ENCODE measurements at places on chromosomes 4 and X.

DNA sequence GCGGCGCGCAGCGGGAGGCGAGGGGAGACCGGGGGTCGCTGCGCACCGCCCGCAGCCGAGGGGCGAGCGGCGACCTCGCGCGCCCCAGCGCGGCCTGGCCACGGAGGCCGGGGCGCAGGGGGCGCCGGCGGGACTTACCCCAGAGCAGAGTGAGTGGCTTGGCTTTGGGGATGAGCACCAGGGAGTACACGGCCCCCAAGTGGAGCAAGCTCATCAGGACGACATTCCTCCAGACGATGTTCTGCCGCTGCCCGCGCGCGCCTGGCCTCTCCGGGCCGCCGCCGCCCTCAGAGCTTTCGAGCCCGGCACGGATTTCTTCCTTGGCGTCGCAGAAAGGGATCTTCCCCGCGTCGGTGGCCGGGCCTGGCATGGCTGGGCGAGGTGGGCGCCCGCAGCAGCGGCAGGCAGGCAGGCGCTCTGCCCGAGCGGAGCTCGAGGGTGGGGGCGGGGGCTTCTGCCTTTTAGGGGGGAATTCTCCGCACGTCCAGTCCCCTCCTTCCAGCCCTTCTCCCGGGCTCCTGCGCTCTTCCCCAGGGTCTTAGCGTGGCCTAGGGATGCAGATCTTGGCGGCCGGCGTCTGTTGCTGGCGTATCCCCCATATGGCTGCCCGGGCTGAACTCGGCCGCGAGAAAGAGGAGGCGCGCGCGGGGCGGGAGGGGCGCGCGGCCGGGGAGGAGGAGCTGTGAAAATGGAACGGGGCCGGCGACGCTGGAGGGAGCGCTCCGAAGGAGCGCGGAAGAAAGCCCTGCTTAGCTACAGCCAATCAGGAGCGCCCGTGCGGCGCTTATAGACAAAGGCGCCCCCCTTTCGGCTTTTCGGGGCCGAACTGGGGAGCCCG lies at the start of gene SCD5:
Gene SCD5, minus strand, starts transcription at position 629 of the 838 bp plus-strand sequence. Its CDS starts 259 bp downstream, at position 370.
- DNase-seq = peak; percentile 73

- DNase-seq = no peak
Measured at GRCh38 chr4:155546451-155546850, 120.2 kb upstream of the GUCY1A1 start.

DNA sequence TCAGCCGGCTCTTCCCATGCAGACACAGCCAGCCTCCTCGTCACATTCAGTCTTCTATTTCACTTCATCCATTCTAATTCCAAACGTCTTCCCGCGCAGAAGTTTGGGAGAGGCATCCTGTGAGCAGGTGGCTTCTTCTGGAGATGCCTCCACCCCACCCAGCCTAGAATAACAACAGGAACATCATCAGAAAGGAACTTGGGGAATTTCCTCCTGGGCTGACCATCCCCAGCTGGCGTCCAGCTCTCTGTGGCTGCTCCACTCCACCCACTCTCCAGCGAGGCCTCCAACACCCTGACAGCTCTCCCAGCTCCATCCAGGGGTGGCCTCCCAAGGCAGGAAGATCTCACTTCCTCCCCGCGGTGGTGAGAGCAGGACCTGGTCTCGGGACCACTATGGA lies 5.5 kb upstream of the C4orf50 start:
- no peak for DNase-seq

DNA sequence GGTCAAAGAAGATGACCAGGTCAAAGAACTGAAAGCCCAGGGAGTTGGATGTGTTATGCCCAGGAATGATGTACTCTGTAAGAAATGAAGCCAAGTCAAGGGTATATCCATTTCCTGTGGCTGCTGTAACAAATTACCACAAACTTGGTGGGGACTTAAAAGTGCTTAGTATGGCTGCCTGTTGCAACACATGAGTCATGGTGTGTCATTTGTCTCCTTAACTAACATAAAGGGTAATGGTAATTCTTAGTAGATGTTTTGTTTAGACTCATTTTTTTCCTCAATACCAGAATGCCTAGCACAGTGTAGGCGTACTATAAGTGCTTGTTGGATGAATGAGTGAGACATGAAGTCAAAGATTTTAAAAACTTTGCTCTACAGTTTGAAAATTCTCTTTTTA lies 45.7 kb downstream of the SYTL5 start:
- peak; percentile 37 for DNase-seq

GRCh38 chr4:67963356-67963755 lies at the start of gene TMPRSS11A:
Gene TMPRSS11A (minus strand): TSS chr4:67963493. CDS start chr4:67963393, 100 bp downstream.
- no peak for DNase-seq

GRCh38 chr4:14566518-14566917 lies 435.8 kb upstream of the CPEB2 start:
- no peak for DNase-seq

DNA sequence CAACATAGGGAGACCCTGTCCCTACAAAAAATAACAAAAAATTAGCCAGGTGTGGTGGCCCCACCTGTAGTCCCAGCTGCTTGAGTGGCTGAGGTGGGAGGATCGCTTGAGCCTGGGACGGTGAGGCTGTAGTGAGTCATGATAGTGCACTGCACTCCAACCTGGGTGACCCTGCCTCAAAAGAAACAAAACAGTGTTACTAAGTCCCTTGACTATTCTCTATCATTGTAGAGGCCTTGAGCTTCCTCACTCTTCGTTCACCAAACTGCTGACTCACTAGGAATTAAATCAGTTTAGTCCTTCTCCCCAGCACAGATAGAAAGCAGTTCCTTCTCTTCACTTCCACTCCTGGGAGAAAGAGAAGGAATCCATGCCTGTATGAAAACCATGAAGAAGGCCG lies 14.5 kb downstream of the CDS1 start:
- peak; percentile 38 for DNase-seq

DNA sequence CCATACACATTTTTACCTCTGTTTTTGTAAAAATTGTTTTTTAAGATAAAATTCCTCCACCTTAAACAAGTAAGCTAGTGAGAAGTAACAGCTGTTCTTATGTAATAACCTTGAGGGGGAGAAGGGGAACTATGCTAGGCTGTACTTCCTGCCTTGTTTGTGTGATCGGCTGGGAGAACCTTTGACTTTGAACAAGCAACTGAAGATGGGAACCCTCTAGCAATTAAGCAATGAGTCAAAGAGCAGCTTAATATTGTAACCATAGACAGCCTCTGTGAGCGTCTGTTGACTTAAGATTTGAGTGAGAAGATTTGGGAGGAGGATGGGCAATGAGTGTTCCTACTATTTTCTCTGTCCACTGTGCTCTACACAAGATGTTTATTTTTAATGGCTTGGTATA lies 135.1 kb downstream of the SCLT1 start:
- no peak for DNase-seq

GRCh38 chrX:121864561-121864960 lies 817.2 kb downstream of the GLUD2 start:
- DNase-seq = no peak

- DNase-seq = peak; percentile 87
Measured at GRCh38 chr4:38565271-38566199, 98.5 kb upstream of the KLF3 start.

GRCh38 chrX:44183329-44183728 lies 160.1 kb downstream of the EFHC2 start:
- DNase-seq = no peak

GRCh38 chr4:8108261-8108660 lies 50.4 kb downstream of the ABLIM2 start:
- DNase-seq = no peak

GRCh38 chrX:154542723-154543424 lies 3.8 kb downstream of the G6PD start:
- DNase-seq = no peak

DNA sequence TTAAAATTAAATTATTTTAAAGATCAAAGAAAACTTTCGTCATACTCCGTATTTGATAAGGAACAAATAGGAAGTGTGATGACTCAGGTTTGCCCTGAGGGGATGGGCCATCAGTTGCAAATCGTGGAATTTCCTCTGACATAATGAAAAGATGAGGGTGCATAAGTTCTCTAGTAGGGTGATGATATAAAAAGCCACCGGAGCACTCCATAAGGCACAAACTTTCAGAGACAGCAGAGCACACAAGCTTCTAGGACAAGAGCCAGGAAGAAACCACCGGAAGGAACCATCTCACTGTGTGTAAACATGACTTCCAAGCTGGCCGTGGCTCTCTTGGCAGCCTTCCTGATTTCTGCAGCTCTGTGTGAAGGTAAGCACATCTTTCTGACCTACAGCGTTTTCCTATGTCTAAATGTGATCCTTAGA lies at the start of gene CXCL8:
Gene CXCL8, plus strand, starts transcription at position 217 of the 426 bp plus-strand sequence. Its CDS starts 90 bp downstream, at position 307.
- peak; percentile 70 for DNase-seq

- no peak for DNase-seq
Measured at GRCh38 chrX:131745942-131746489, 202.1 kb downstream of the OR13H1 start.

GRCh38 chr4:26171941-26172340 lies 148.9 kb upstream of the RBPJ start:
- no peak for DNase-seq

DNA sequence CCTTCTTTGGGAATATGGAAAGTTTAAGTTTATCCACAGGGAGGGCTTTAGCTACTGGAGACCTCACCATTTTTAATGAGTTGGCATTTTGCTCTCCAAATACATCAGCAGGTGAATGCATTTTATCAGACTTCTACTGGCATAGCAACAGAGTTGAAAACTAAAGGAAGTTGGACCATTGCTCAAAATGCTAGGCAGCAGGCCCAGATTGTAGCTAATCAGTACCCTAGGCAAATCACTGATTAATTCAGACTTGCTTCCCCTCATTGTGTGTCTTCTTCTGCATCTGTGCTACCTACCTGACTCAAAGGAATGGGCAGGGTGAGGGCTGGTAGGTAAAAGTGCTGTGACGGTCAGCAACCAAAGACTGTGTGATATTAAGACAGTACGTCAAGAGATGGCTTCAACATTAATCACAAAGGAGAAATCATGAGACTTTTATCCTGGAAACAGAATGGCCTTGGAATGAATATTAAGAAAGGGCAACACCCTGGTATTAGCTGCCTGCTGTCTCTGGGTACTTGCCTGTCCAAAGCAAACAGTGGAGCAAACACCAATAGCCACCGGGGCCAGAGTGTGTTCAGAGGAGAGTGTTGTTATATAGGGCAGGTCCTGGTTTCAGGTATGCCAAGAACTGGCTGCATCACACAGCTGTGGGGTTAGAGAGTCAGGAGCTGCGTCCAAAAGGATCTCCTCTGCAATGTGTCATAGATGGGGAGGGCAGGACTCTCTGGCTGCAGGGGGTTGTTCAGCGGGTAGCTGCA lies 17.1 kb upstream of the SMIM20 start:
- no peak for DNase-seq

- DNase-seq = no peak
Measured at GRCh38 chr4:169616846-169617245, 3.5 kb upstream of the CLCN3 start.

DNA sequence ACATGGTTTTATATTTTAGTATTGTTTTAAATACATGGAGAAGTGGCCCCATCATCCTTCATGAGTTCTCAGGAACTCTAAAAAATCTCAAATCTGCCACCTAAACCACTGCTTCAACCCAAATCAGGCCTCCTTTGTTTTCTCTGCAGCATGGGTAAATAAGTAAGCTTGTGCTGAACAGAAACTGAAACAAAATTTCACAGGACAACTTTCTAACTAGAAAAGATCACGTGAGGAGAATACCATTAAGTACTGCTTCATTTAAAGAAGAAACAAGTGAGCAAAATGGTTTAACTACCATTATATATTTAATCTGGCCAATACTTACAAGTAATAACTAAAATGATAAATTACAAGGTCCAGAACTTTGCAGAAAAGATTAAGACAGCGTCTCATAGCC lies 2.5 kb downstream of the ARAP2 start:
- DNase-seq = no peak

DNA sequence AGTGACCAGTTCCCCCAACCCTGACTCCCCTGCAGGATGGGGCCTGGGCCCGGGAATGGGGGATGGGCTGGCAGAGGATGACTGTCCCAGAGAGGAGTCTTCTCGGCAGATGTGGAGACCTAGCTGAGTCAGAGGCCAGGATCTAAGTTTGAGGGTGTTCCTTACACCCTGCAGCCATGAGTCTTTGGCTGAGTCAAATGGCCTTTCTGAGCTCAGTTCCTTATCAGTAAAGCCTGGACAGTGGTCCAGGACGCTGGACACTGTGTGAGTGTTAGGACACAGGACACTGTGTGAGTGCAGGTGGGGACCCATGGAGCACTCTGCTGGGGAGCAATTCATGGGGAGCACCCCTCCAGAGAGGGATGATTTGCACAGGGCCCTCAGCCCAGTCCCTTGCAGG lies 5.0 kb downstream of the IL9R start:
- no peak for DNase-seq

- no peak for DNase-seq
Measured at GRCh38 chr4:16019649-16020048, 56.7 kb upstream of the FGFBP2 start.

DNA sequence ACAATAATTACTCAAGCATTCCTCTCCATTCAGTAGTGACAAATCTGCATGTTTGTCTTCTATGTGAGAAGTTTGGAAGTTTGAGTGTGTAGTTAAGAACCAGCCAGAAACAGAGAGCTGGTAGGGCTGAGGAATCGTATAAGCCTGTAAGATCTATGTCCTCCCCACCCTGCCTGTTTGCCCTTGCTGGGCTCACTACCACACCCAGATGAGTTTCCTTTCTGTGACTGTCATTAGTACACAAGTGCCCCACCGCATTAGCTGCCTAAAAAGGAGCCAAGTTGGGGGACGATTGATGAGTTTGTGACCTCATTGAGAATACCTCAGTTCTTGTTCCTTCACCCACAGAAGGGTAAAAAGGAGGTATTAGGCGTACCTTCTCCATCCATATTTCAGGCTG lies 28.3 kb downstream of the DOCK11 start:
- DNase-seq = no peak

DNA sequence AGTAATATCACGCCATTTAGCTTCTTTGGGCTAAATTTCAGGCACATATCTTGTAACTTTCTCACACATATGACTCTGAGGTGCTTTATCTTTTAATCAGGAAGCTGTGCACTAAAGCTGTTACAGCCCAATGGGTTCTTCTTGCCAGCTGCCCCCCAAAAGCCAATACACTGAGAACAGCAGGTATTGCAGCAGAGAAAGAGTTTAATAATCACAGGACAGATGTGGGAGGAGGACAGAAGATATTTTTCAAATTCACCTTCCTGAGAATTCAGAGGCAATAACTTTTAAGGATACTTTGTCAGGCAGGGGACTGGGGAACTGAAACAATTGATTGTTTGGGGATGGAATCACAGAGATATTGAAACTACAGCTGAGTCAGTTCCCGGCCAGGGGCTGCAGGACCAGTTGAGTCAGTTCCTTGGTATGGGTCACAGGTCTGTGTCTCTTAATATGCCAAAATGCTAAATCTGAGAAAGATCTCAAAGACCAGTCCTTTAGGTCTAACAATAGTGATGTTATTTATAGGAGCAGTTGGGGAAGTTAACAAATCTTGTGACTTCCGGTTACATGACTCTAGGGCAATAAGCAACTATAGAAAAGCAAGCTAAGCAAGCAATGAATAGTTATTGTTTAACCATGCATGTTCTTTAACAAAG lies 28.1 kb downstream of the DDIT4L start:
- DNase-seq = no peak

GRCh38 chr4:83723609-83724008 lies 187.7 kb downstream of the GPAT3 start:
- DNase-seq = no peak

DNA sequence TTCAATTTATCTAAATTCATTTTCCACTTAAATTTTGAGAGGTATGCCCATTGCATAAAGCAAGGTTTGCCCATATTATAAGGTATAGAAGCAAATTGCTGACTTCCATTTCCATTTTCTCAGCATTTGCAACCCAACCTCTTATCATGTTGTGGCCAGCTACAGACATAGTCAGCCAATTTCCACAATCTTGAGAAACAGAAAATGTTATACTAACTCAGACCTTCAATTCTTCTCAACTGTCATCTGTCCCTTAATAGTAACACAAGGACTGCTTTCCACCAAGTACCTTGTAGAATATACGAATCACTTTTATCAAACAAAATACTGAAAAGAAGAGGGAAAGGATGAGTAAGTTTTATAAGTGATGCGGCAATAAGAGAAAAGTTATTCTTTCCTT lies 11.2 kb upstream of the GRIA3 start:
- no peak for DNase-seq

All from RWPE1 (cell line).